Activated CD4-positive, alpha-beta T cell treated with anti-CD3 and anti-CD28 coated beads, Interleukin-2, amount 50 U/mL, for 48 hours (primary cell): ENCODE measurements at places on chromosomes 1 and 21.

GRCh38 chr1:77538956-77539518 lies 143.4 kb downstream of the ZZZ3 start:
- DNase-seq: no peak

DNA sequence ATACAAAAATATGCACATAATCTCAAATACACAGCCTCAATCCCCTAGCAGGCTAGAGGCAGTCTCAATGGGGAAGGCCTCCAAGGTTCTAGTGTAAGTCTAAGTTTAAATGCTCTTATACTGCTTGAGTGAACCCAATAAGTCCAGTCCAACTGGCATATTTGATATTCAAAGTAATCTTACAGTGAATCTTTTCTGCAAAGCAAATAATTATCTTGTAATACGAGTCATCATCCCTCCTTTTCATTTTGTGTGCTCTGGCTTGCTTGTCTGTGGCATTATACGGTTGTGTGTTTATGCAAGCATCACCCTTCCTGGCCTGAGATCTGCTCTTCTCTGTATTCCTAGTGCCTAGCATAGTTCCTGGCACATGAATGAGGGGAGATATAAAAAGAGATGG lies 166.9 kb upstream of the HMGB4 start:
- no peak for DNase-seq

DNA sequence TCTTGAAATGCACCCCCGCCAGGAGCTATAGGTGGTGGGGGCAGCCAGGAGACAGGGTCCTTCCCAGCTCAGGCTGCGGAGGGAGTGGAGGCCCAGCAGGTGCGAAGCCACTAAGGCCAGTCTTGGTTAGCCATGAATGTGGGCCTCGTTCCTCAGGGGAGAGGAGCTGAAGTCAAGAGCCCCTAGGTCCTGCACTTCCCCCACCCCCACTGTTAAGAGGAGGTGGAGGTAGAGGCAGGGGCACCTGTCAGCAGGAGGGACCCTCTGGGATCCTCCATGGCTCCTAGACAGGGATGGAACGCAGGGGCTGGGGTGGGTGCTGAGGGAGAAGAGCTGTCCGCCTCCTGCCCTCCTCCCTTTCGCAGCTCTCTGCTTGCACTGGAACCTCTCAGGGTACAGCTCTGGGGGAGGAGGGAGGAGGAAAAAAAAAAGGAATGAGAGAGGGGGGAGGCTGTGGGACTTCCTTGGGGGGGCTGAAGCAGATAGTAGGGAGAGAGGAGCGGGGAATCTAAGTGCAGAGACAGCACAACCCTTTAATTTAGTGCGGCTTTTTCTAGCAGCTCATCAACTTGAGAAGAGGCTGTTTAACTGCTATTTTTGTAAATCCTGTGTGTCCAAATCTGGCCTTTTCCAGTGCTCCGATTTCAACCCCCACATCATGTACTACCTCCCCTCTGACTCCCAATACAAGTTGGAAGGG lies 37.0 kb downstream of the MATN1 start:
- DNase-seq: no peak

GRCh38 chr1:181793831-181794230 lies 267.7 kb downstream of the ZNF648 start:
- no peak for DNase-seq

DNA sequence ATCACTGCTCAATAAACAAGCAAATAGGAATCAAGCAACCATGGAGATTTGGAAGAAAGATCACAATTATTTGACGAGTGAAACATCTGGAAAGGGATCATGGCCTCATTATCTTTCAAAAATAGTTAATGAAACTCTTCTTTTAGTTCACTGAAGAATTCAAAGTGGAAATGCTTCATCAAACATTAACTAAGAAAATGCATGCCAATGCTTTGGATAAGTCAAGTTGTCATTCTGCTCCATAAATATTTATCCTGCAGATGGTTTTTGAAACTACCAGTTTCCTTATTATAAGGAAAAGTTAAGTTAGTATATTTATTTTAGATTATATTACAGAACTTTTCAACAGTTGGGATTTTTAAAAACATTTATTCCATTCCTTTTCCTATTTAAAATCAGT lies 206.5 kb upstream of the ADGRL2 start:
- DNase-seq: no peak

GRCh38 chr1:19046972-19047731 lies 90.7 kb upstream of the IFFO2 start:
- DNase-seq: no peak

- no peak for DNase-seq
Measured at GRCh38 chr1:75243124-75243523, 108.9 kb downstream of the LHX8 start.

GRCh38 chr1:241934201-241934848 lies 23.2 kb upstream of the BECN2 start:
- no peak for DNase-seq

GRCh38 chr1:7476861-7477547 lies 294.1 kb upstream of the VAMP3 start:
- DNase-seq: no peak
